ENCODE measurements at places on chromosomes 3 and 15.
A peak's percentile ranks its signal among the peaks of the same experiment; 100 is the strongest.

DNA sequence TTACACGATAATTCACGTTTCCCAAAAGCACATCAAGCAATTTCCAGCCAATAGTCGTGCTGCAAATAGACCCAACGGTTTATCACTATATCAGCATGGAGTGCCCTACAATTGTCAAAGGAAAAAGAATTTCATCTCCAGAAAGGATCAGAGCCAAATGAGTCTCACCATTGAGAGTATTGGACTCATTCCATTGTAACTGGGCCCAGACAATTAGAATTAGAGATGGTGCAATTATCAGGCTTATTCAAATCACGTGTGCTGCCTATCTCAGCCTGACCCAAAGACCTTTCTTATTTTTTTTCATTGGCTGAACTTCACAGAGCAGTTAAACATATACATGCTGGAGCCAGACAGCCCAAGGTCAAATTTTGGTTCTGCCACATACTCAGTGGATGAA lies 87.0 kb upstream of the LRTM1 start:
- no peaks in the 10 kb centered on the region for H3K4me1 ChIP-seq
- H3K27me3 ChIP-seq, result no peaks in the 10 kb centered on the region
- H3K36me3 ChIP-seq, result no peaks in the 10 kb centered on the region
- DNase-seq, result no peak
- H3K27ac ChIP-seq, result no peak overlapping the region

GRCh38 chr3:126111126-126111551 lies 27.2 kb upstream of the SLC41A3 start:
- no peak overlapping the region for H3K27ac ChIP-seq
- H3K27me3 ChIP-seq, result peaks cover 6% of the 10 kb centered on the region
- no peaks in the 10 kb centered on the region for H3K36me3 ChIP-seq

- H3K27ac ChIP-seq, result no peak overlapping the region
- no peak overlapping the region for H3K4me3 ChIP-seq
- peaks cover 33% of the 10 kb centered on the region for H3K27me3 ChIP-seq
- H3K4me1 ChIP-seq, result peaks cover 9% of the 10 kb centered on the region
- no peak for DNase-seq
These were observed 70.5 kb downstream of the FEM1B start for GRCh38 chr15:68348081-68348480.

DNA sequence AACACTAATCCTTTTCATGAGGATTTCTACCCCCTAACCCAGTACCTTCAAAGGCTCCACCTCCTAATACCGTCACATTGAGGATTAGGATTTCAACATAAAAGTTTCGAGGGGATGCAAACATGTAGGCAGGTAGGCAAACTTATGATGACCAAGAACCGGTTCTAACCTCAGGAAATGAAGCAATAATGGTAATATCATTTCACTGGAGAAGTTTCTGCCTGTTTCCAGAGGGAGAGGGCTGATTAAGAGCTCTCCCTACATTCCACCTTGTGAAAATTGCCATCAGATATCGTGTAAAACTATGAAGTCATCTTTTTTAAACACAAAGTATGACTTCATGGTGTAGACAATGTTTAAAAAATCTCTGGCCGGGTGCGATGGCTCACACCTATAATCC lies 31.6 kb downstream of the NKIRAS1 start:
- no peak for DNase-seq
- H3K4me3 ChIP-seq, result no peak overlapping the region
- H3K27me3 ChIP-seq, result no peaks in the 10 kb centered on the region
- H3K36me3 ChIP-seq, result peaks cover 3% of the 10 kb centered on the region
- H3K4me1 ChIP-seq, result peaks cover 3% of the 10 kb centered on the region

DNA sequence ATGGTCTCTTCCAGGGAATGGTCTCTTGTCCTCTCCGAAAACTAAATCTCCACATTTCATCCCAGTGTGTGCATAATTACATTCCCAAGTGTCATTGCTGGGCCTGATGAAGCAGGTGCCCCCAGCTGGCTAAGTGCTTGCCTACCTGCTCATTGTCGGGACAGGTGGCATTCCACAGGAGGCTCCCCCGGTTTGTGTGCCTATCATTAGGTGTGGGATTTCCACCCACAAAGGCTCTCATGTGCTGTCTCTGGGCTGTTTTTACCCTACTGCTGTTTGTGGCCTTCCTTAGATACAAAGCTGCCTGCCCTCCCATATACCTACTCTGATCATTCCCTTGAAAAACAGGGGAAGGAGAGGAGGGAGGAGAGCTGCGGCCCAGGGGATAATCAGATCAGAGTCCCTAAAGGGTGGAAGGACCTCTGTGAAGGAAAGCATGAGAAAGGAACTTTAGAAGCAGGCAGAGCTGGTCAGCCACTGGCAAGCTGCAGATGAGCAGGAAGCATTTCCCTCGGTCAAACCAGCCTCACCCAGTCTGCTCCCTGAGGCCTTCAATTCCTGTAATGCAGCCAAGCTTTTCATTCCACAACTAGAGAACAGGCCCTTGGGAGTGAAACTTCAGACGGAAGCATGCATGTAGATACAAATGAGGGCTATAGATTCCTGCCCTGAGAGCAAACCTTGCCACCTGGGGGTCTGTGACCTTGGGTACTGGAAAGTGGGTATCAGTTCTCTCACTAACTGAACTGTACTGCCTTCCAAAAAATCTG lies 60.7 kb upstream of the HEG1 start:
- H3K36me3 ChIP-seq, result no peaks in the 10 kb centered on the region
- H3K27me3 ChIP-seq, result peaks cover 29% of the 10 kb centered on the region
- H3K4me1 ChIP-seq, result peaks cover 13% of the 10 kb centered on the region
- H3K4me3 ChIP-seq, result no peak overlapping the region
- H3K27ac ChIP-seq, result no peak overlapping the region

DNA sequence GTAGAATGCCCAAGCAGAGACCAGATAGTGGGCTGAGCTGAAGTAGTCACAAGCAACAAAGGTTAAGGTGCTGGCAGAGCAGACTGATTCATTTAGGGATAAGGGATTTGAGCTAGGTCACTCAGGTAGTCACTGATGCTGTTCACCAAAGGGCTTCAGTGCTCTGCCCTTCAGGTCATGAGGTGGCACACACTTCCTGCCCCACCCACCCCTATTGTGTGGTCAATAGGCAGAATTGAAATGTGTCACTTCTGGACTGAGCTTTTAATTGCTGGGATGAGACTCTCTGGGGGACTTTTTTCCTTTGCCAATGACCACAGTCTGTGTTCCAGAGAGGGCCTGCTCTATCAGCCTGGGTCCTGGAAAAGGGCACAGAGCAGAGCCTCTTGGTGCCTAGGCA lies 2.9 kb upstream of the DIS3L start:
- no peaks in the 10 kb centered on the region for H3K27me3 ChIP-seq
- H3K4me1 ChIP-seq, result peaks cover 20% of the 10 kb centered on the region
- no peak overlapping the region for H3K27ac ChIP-seq
- no peaks in the 10 kb centered on the region for H3K36me3 ChIP-seq

DNA sequence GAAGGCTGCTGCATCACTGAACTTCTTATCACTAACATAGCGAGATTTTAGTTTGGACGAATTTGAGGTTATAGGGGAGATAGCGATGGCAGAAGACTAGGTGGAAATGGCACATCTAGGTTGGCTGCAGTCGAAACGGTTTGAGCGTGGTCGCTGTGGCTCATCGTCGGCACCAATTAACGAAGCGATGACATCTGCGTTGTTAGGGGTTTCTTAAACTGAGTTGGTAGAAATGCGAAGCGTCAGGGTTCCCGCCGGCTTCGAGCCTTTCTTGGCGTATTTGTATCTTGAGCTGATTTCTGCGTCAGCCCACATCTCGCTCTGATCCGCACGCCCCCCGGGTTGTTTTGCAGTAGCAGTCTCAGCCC lies 319 bp downstream of the LNP1 start:
- peaks cover 35% of the 10 kb centered on the region for H3K4me1 ChIP-seq
- H3K27me3 ChIP-seq, result no peaks in the 10 kb centered on the region
- peak; percentile 14 for DNase-seq
- peak overlapping the region; percentile 98 for H3K4me3 ChIP-seq
- no peaks in the 10 kb centered on the region for H3K36me3 ChIP-seq
- peak overlapping the region; percentile 95 for H3K27ac ChIP-seq

DNA sequence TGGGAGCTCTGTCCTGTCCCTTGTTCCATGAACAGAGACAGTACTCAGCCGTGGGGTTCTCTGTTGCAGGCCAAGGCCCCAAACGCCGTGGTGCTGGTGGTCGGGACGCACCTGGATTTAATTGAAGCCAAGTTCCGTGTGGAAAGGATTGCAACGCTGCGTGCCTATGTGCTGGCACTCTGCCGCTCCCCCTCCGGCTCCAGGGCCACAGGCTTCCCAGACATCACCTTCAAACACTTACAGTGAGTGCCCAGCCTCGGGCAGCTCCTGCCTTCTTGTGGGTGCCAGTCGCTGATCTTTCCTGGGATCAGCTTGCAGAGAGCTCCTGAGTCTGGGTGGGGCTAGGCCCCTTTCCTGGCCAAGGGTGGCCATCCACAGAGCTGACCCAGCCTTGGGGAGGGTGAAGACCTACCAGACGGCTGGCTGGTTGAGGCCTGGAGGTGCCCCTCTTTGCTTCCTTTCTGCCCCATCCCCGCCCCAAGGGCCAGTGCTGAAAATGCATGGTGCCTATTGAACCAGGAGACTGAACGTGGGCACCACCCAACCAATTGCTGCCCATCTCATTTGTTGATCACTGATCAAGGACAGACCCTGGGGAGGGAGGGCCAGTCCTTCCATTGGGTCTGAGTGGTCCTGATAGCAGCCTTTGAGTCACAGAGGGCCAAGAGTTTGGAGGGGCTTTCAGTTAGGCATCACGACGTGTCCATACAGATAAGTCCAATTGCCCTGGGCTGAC lies 106.9 kb downstream of the LRRK1 start:
- H3K4me1 ChIP-seq, result peaks cover 4% of the 10 kb centered on the region
- DNase-seq, result no peak
- H3K36me3 ChIP-seq, result no peaks in the 10 kb centered on the region
- peaks cover 15% of the 10 kb centered on the region for H3K27me3 ChIP-seq

- no peak for DNase-seq
- H3K4me3 ChIP-seq, result no peak overlapping the region
- H3K36me3 ChIP-seq, result peaks cover 9% of the 10 kb centered on the region
- H3K27me3 ChIP-seq, result no peaks in the 10 kb centered on the region
These were observed 14.5 kb downstream of the RIOX2 start for GRCh38 chr3:97957617-97958311.

GRCh38 chr15:84601555-84601838 lies 688 bp downstream of the ZSCAN2 start:
- no peak for DNase-seq
- H3K4me3 ChIP-seq, result peak overlapping the region; percentile 96
- H3K27ac ChIP-seq, result peak overlapping the region; percentile 65
- peaks cover 62% of the 10 kb centered on the region for H3K4me1 ChIP-seq
- peaks cover 5% of the 10 kb centered on the region for H3K36me3 ChIP-seq

GRCh38 chr3:112632596-112632995 lies 8.3 kb downstream of the CCDC80 start:
- peaks cover 11% of the 10 kb centered on the region for H3K27me3 ChIP-seq
- H3K4me1 ChIP-seq, result peaks cover 9% of the 10 kb centered on the region
- no peaks in the 10 kb centered on the region for H3K36me3 ChIP-seq
- no peak for DNase-seq
- H3K27ac ChIP-seq, result no peak overlapping the region

DNA sequence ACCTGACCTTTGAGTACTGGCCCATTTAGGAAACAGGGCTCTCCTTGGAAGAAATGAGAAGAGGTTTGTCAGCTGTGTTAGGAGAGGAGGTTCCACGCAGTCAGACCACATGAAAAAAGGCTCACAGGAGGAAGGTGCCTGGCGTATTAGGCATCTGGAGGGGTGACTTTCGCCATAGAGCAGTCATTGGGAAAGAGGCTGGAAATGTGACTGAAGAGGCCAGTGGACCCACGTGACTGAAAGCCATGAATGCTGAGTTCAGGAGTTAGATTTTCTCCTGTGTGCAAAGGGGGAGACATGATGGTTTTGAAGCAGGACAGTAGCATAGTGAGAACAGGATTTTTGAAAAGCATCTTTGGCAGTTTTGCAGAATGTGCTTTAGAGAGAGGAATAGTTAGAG lies 29.7 kb upstream of the RNF7 start:
- H3K4me3 ChIP-seq, result no peak overlapping the region
- no peak for DNase-seq
- H3K27ac ChIP-seq, result no peak overlapping the region
- no peaks in the 10 kb centered on the region for H3K36me3 ChIP-seq
- H3K27me3 ChIP-seq, result no peaks in the 10 kb centered on the region
- peaks cover 1% of the 10 kb centered on the region for H3K4me1 ChIP-seq

Measured in T-helper 17 cell (primary cell).